ENCODE measurements at places on chromosomes 3 and 15. TPM values are rescaled to one million over a fixed set of nuclear protein-coding genes. Genes with fewer than 3 reads are reported as not detected.

DNA sequence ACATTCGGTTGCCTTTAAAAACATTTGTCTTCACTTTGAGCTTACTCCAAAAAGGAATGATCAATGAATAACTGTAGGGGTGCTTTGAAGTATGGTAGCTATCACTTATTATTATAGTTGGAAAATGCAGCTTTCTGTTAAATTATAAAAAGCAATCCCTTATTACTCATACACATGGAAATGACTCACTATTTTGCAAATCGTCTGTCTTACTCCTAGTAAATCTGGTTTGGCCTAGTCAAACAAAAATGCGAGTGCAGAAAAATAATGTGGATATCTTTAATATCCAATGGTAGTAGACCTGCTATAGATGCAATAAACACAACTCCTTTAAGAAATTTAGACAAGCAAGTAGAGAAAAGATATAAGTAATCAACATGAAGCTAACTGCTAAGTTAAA is 112.5 kb downstream of the ZIC1 start:
- no peak for DNase-seq

- no peak for DNase-seq
These were observed 283.9 kb upstream of the THBS1 start for GRCh38 chr15:39296955-39297354.

WWTR1 gene
- 57.4 TPM for total RNA-seq

- DNase-seq = no peak
These were observed 61.8 kb upstream of the SNRK start for GRCh38 chr3:43224405-43225073.

ITPR1 gene
- total RNA-seq = 58.5 TPM

PLIN1 gene
- total RNA-seq = 465 TPM

DNA sequence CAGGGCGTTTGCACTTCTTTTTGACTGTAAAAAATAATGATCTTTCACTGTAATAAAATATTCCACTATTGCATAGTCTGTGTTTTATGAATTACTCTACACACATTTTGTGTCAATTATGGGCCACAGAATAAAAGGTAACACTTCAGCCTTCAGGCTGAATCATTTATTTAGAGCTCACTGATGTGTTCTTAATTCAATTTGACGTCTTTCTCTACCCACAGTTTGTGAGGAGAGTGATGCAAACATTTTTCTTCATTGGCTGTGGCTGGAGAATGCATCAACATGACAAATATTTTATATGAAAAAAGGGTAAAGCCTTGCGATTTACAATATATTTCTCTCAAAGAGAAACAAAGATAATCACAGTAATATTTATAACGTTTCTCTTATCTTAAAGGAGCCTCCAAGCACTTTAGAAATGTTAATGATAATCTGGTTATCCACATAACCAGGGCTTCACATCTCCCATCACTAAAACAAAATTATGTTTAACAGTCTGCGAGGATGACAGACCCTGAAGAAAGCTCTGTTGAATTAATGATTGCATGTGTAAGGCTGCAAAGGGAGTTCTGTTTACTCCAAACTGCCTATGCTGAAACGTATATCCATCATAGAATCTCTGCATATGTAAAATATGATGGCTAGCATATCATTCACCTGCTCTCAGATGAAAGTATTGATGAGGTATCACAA is 951.3 kb downstream of the ZPLD1 start:
- DNase-seq = no peak

DNA sequence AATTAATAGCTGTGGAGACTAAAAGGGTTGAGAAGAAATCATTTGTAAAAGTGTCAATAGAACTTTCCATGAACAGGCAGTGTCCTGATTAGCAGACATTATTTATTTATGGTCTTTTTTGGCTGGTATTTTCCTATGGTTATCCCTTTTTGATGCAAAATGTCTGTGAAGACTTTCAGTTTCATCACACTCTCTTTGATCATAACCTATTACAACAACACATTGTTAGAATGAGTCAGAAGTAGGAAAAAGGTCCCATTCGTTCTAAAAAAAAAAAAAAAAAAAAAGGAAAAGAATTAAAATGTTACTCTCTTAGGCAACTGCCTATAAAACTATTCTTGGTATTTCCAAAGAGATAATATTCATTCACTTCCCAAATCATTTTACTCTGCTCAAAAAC is 62.1 kb downstream of the SLC49A4 start:
- no peak for DNase-seq

- DNase-seq = no peak
These were observed 14.6 kb upstream of the RFTN1 start for GRCh38 chr3:16528106-16528505.

A4GNT gene
- not detected for total RNA-seq

- no peak for DNase-seq
These were observed 28.8 kb downstream of the SMAD3 start for GRCh38 chr15:67094001-67094826.

DNA sequence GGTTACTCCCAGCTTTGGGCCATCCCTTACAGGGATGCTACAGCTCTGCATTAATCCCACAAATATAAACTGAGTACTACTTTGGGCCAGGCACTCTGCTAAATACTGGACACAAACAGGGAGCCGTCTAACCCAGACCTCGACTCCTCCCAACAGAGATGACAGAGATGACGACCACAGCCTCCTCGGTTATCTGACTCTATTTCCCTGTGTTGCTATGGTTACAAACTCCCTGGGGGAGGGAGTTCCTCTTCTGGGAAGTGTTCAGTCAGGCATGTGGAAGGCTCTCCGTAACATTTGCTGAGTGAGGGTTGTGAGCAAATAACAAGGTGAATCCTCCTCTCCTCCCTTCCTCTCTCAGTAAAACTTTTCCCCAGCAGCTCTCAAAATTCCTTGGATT is 6.7 kb upstream of the CMTM7 start:
- no peak for DNase-seq

- DNase-seq = no peak
These were observed 36.3 kb downstream of the LRTM1 start for GRCh38 chr3:54891540-54891897.

GRCh38 chr15:40465939-40466338 is 4.8 kb upstream of the CHST14 start:
- DNase-seq = no peak

DNA sequence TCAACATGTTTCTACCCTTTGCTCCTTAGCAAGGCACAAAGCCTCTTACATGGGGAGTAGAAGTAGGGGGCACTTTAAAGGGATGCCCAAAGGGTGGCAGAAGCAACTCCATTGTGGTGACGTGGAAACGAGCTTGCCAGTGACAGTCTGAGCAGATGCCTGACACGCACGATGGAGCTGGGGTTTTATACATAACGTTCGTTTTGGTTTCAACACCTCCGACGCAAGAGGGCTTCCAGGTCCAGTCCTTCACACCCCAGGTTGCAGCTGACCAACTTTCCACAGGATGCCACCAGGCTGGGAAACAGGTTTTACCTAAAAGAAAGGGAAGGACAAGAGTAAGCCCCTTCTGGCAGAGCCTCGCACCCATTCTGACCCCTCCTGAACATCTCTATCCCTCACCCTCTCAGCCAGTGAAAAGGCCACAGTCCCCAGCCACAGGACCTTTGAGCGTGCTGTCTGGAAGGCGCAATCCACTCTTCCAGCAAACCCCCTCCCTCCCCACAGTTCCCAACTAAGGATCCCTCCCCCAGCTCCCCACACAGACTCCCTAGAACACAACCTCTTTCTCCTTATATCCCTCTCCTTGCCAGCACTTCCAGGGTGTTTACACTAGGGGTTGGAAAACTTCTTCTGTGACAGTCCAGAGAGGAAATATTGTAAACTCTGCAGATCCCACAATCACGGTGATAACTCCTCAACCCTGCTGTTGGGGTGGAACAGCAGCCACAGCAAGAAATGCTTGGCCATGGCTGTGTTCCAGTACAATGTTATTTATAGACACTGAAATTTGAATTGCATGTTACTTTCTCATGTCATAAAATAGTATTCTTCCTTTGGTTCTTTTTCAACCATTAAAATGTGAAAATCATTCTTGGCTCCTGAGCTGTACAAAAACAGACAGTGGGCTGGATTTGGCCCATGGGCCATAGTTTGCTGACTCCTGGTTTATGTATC is 36.2 kb downstream of the FAM174B start:
- no peak for DNase-seq

ZNF619 gene
- total RNA-seq = 4.3 TPM

DNA sequence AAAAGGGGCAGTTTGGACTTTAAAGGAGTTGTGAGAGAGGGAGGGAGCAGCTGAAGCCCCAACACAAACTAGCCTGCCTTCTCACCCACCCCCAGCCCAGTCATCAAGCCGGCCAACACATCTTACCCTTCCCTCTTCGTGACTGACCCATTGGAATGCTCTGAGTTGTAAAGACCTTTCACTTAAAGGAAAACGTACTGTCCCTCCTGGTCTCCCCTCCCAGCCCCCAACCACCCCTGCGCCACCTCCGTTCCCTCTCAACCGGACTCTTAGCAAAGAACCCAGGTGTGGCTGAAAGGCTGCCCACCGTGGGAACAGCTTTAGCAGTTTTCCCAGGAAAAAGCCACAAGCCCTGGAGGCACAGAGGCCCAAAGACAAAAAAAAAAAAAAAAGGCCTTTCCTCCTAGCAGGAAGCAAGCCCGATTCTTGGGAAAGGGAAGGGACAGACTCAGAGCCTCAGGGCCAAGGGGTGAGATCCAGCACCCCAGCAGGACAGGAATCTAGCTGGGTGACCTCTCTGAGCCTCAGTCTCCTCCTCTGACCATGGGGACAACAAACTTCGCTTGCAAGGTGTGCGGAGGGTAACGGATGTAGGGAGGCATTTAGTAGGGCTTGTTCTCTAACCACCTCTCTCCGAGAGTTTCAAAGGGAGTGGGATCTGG is 2.4 kb downstream of the CYP11A1 start:
- DNase-seq = no peak

- DNase-seq = no peak
These were observed 136.1 kb upstream of the EPHA6 start for GRCh38 chr3:96678325-96678724.

DNA sequence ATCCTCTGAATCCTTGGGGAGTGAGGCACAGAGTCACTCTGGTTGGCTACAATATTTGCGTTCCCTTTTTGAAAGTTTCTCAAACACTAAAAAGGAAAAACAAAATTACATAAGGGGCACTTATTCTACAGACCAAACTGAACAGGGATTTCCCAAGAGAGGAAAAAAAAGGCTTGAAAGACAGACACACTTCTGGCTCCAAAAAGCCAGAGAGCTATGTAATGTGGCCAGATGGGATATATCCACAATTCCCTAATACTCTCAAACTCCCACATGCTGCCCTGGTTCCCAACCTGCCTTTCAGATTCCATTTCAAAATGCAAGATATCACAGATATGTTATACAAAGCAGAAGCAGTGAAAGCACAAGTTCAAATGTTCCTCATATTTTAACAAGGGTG is 1.6 kb downstream of the FRMD4B start:
- DNase-seq = no peak

ROPN1 gene
- total RNA-seq = not detected

LYZL4 gene
- not detected for total RNA-seq

RTF1 gene
- total RNA-seq = 31.5 TPM

DNA sequence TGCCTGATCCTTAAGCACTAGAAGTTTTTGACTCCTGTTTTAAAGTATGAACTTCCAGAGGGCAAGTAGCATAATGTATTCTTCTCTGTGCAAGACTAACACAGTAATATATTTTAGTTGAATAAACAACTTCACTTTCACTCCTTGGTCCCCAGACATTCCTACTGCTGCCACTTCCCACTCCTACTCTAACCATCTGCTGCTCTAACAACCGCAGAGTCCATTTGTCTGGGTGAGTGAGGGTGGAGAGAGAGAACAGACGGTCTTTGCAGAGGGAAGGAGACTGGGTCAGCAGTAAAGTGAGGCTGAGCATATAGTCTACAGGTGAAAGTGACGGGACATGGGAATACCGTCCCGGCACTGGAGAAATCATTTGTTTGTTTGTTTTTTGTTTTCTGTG is 301.0 kb upstream of the SLCO3A1 start:
- no peak for DNase-seq

RARRES1 gene
- total RNA-seq = 16.1 TPM

DNA sequence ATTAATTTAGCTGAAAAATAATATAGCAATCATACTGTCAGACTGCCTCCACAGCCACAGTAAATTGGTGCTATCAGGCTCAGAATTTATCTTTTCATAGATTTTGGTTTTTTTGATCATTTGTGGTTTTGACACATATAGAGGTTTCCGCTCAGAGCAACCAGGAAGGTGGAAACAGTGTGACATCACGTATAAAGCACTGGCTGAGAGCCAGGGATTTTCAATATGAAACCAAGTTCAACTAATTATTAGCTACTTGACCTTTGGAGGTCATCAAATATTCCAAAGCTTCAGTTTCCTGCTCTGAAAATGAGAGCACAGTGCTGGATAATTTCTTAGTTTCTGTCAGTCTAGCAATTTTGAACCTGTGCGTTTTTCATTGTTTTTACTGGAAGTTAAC is 433.8 kb upstream of the SUCLG2 start:
- DNase-seq = no peak

DNA sequence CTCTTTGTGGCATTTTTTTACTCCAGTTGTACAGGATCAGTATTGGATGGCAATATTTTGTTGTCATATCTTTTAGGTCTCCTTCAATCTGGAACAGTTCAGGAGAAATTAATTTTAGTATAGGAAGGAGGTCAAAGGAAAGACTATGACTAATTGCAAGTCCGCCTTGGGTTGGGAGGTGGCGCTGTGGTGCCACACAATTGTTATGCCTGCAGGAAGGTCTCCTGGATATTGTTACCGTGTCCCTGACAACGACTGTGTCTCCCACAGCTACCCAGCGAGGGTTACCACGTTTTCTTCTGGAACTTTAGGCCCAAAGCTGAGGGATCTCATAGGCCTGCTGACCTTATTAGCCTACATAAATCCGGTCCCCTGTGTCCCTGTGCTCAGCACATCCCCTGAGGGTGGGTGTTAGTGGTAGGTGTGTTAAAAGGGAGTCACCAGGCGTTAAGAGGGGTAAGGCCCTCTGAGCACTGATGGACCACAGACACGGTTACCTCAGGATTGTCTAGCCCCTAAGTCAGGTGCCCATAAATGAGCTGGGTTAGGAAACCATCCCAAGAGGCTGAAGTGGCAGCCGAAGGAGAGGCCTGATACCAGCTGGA is 31.5 kb downstream of the KCNAB1 start:
- no peak for DNase-seq

AADACL2 gene
- 2.8 TPM for total RNA-seq

DNASE1L3 gene
- 1.1 TPM for total RNA-seq

- no peak for DNase-seq
These were observed 691.7 kb upstream of the CBLB start for GRCh38 chr3:106560451-106560966.

SENP5 gene
- 69.9 TPM for total RNA-seq

- DNase-seq = no peak
These were observed 26.8 kb downstream of the RAB6B start for GRCh38 chr3:133868758-133869475.

DNA sequence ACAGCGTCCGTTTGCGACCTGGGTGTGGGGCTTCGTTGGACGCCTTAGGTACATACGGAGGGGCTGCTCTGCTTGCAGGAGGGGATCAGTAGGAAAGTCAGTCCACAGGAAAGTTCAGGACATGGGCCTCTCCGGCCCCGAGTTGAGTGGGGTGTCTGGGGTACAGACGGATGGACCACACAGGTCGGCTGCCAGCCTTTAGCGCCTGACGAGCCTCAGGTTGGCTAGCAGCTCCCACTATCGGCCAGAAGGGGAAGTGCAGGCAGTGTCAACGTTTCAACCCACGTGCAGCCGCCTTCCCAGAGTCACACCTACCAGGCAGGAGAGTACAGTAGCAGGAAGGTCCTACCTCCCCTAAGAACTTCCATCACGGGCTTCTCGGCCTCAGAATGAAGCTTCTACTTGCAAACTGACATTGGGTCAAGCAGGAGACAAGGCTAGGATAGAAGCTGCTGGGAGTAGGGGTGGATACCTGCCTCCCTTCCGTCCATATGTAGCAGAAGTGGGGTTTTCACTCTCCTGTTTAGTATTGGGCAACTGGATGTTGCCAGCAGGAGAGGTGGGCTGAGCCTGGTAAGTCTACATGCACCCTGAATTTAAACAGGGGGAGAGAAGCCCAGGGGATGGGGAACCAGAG is 1.8 kb upstream of the SCN5A start:
- peak; percentile 33 for DNase-seq

CD200R1 gene
- total RNA-seq = 4.3 TPM

Data from omental fat pad (tissue), 4 donors.